Endothelial cell (in vitro differentiated cells): ENCODE measurements at places on chromosomes 3 and 15.

DNA sequence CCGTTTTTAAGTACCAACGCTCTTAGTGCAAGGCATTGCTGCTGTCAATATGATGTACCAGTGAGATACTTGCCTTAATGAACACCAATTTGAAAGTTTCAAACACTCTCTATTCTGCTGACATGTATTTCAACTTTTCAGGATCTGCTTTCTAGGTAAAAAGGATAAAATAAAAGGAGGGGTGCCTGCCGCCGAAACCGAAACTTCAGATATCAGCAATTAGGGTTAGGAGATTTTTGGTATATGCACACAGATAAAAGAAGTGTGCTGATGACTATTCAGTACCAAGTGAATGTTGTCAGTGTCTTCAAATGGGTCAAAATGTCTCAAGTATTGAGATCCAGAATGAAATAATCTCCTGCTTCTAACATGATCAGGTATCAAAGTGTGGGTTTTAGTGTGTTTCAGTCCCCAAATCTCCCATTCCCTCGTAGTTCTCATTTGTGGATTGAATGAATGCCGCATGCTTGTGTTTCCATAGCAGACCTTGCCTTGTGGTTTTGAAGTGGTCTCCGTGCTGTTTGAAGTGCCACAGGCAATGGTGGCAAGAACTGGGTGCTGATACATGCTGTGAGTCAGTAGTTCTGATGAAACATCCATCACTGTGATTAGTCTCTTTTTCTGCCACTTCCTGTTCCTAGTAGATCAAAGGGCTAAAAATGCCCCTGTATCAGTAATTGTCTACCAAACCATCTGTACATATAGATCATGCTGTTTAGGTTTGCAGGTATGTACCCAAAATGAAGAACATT, 22.5 kb downstream of the CHST14 start:
- DNase-seq: no peak

DNA sequence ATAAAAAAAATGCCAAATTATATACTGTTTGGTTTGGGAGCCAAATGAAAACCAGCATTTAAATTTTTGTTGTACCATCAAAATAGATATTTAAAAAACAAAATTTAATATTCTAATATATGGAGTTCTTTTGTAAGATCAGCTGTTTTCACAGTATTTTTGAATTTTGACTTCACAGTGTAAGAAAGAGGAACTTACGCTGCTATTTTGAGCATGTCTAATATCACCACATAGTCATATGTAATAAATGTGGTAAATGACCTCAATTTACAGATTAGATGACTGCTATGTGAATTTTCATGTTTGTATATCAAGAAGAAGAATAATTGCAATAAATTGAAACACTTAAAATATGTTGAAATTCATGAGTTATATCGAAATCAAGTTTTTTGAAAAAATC, 189.6 kb downstream of the ARRDC4 start:
- DNase-seq: no peak

- no peak for DNase-seq
Measured at GRCh38 chr3:47399531-47400270, 18.9 kb downstream of the PTPN23 start.

- no peak for DNase-seq
Measured at GRCh38 chr3:170476291-170476690, 57.6 kb downstream of the CLDN11 start.

GRCh38 chr3:119700269-119700919, 2.4 kb upstream of the CFAP91 start:
- no peak for DNase-seq
